NCI-H1092 treated with DMSO at 0.1 percent for 48 hours (cell line): ENCODE measurements at places on chromosomes 1 and 21.

GRCh38 chr1:211352985-211353515 is 26.4 kb downstream of the TRAF5 start:
- no peak for DNase-seq

DNA sequence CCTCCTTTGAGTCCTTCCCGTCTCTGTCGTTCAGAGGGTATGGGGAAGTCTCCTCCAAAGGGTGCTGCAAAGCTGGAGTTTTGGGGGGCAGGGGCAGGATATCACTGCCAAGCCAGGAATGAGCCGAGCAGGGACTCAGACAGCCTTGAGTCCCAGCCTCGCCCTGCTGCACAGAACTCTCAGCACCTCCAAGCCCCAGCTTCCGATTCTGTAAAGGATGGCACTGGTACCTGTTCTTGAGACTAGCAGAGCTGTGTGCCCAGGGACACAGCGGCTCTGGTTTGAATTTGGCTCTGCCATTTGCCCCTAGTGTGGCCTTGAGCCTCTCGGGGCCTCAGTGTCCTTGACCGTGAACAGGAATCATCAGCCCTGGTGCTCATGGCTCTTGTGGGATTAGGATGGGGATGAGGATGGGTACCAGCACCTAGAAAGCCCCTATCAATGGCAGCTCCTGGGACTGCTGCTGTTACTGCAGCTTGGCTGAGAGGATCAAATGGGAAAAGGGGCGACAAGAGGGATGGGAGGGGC is 1.5 kb upstream of the FBLIM1 start:
- no peak for DNase-seq

DNA sequence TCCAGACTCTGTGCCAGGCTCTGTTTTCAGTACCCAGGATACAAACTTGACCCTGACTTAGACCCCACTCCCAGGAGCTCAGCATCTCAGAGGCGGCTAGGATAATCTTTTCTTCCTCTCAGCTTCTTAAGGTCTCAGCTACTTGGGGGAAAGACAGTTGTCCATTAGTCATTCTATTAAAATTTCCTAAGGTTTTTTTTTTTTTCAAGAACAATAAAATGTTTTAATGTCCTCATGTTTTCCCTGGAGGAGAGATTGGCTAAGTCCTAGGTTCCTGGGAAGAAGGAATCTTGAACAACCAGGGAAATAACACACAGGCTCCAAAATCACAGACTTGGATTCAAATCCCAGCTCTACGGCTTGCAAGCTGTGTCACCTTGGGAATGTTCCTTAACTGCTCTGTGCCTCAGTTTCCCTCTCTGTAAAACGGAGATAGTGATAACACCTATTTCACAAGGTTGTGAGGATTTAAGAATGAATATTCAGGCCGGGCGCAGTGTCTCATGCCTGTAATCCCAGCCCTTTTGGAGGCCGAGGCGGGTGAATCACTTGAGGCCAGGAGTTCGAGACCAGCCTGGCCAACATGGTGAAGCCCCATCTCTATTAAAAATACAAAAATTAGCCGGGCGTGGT is 33.0 kb downstream of the CDK18 start:
- no peak for DNase-seq

- no peak for DNase-seq
Measured at GRCh38 chr1:47471163-47471562, 33.3 kb downstream of the FOXD2 start.

GRCh38 chr1:41659903-41660302 is 175.4 kb upstream of the EDN2 start:
- DNase-seq = no peak

DNA sequence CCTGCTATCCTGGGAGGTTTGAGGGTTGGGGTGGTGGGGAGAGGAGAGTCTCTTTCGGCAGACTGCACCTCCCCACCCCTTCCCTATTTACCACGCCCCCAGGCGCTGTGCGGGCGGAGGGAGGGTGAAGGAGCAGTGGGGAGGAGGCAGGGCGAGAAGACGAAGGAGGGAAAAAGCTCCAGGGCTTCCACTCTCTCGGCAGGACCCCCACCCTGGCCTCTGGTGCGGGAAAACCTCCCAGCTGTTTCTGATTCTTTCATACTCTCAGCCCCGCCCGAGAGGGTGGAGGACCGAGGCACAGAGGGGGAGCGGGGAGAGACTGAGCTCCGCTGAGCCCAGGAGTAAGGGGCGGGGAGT is 866 bp upstream of the WNT2B start:
- no peak for DNase-seq

DNA sequence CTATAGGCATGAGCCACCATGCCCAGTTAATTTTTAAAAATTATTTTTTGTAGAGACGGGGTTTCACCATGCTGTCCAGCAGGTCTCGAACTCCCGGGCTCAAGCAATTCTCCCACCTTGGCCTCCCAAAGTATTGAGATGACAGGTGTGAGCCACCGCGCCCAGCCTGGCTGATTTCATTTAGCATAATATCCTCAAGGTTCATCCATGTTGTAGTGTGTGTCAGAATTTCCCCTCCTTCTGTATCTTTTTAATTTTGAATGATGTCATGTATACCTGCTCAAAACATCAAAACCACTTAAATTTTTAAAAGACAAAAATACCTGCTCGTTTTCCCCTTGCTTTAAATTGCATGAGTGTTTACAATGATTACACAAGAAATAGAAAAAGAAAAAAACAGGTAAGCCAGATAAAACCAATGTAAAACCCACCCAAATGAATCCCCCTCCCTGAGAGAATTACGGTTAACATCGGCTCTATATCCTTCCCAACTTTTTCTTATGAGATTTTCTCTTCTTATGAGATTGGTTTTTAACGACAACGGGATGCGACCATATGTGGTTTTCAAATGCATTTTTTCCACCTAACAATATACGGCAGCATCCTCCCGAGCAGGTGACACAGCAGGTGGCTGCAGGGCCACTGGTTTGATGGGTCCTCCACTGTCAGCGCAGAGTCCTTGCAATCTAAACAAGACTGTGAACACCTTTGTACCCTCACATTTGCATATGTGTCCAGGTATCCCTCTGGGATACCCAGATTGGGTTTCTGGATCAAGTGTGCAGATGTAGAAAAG is 22.1 kb downstream of the IFFO2 start:
- no peak for DNase-seq

DNA sequence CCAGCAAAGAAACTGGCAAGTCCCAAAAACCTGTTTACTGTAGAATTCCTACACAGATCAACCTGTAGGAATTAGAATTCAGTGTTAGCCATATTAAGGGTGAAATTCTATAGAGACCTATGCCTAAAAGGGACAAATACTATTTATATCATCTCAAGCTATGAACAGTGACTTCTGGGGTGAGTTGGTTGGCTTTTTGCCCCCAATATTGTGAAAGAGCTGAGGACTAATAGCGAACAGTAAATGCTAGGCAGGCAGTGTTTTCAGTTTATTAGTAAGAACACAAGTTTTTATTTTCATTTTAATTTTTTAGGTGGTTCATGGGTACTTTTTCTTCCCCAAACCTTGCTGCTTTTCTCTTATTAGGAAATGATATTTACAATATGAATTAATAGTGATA is 15.3 kb downstream of the SLC16A4 start:
- DNase-seq = no peak

GRCh38 chr21:43023175-43023574 is 48.8 kb downstream of the PKNOX1 start:
- no peak for DNase-seq

DNA sequence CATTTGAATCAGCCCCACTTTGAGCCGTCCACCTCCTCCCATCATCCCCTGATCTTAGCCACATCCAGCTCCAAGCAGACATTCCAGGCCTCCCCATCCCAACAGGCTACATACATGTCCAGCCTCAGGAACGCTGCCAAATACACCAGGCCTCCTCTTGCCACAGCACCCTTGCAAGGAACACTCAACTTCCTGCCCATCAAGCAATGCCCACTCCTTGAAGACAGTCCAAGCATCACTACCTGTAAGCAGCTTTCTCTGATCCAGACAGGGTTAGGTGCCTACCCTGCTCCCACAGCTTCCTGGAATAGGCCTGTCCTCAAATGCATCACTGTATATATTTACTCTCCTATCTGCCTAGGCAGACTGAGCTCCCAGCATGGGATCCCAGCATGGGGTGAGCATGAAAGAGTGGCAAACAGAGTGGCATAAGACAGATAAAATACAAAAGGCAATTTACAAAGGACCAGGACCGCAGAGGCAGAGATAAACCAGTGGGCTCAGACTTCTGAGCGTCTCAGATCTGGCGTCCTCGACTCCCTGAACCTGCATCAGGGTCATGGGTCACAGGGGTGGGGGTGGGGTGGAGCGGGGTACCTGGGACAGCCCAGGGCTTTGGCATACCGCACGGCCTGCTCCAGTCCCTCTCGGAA is 816 bp downstream of the HYI start:
- DNase-seq = peak; percentile 67

DNA sequence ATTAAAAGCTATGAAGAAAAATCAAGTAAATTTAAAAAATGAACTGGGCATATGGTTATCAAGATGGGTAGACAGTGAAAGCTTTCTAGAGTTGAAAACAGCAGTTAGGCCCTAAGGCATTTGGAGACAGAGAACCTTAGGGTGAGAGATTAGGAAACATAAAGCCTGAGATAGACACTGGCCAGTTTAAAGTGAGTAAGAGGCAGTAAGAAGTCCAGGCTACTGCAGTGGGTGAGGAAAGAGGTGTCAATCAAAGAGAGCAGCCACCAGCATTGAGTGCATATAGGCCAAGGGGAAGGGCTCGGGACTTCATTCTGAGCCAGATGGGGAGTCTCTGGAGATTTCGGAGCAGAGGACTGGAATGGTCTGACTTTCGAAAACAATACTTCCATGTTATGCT is 1360.5 kb upstream of the ADGRL4 start:
- no peak for DNase-seq

GRCh38 chr1:38114241-38115026 is 67.8 kb upstream of the POU3F1 start:
- no peak for DNase-seq

GRCh38 chr1:147721716-147722115 is 38.7 kb downstream of the GJA5 start:
- no peak for DNase-seq

DNA sequence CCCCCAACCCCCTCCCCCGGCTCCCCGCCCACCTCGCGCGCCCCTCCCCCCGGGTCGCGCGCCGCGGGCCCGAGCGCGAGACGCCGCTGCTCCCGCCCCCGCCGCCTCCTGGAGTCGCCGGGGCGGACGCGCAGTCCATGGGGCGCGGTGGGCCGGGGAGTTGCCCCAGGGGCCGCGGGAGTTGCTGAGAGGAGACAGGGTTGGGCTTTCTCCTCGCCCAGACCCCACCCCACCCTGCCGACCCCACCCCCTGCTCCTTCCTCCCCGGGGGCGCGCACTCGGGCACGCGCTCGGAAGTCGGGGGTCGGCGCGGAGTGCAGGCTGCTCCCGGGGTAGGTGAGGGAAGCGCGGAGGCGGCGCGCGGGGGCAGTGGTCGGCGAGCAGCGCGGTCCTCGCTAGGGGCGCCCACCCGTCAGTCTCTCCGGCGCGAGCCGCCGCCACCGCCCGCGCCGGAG is at the start of gene LAMC1:
Gene LAMC1 (plus strand): TSS at position 275 of the 455 bp plus-strand sequence. CDS start 297 bp downstream, outside the sequence.
- DNase-seq = peak; percentile 82

GRCh38 chr21:41767606-41768436 is 969 bp upstream of the RIPK4 start:
- no peak for DNase-seq

DNA sequence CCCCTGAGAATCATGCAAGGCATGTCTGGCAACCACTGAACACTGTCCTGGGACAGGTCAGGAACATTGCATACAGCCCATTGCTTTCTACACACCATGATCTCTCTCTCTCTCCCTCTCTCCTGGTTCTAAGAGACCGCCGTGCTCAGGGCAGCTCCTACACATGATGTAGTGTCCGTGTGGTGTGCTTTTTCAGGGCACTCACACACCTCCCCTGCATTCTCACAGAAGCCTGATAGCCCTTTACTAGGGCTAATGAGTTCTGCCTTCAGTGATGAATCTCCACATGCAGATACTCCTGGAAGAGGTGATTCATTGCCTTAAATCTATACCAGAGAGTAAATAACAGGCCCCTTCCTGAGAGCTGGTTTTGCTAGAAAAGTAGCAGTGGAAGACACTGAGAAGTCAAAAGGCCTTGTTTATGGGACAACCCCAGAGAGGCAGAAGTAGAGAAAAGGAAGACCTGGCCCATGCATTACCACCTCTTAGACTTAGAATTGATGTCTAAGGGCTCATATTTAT is 7.2 kb upstream of the OLFML2B start:
- no peak for DNase-seq

- no peak for DNase-seq
Measured at GRCh38 chr1:201889090-201889968, 631 bp downstream of the SHISA4 start.

DNA sequence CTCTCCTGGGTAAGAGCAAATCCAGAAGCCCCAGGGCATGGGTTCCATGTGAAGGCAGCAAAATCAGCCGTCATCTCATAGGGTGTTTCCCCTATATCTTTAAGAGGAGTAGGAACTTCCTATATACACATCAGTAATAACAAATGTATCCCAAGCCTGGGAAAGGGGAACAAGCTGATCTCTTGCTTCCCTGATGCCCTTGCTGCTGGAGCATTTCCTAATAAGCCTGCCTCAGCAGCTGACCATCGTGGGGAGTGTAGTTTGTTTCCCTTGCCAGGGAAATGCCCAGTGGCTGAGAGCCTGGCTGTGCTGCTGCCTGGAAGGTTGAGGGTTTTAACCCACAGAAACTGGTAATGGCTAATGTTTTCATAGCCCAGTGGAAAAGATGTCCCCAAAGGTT is 177.0 kb downstream of the NPHP4 start:
- DNase-seq = no peak
